ENCODE measurements at places on chromosomes 1 and 21. TPM values are rescaled to one million over a fixed set of nuclear protein-coding genes. Genes with fewer than 3 reads are reported as not detected.

- DNase-seq, result peak; percentile 100
- no peaks in the 10 kb centered on the region for H3K36me3 ChIP-seq
- no peaks in the 10 kb centered on the region for H3K27me3 ChIP-seq
- peak within 1 kb of the TSS; percentile 85 for H3K4me3 ChIP-seq
- H3K27ac ChIP-seq, result peak within 1 kb of the TSS; percentile 97
Observed at GRCh38 chr1:109984456-109985246, at the start of gene AHCYL1. TSS of gene AHCYL1 (plus strand) at chr1:109984765. CDS start at chr1:109985053, 288 bp downstream.

DNA sequence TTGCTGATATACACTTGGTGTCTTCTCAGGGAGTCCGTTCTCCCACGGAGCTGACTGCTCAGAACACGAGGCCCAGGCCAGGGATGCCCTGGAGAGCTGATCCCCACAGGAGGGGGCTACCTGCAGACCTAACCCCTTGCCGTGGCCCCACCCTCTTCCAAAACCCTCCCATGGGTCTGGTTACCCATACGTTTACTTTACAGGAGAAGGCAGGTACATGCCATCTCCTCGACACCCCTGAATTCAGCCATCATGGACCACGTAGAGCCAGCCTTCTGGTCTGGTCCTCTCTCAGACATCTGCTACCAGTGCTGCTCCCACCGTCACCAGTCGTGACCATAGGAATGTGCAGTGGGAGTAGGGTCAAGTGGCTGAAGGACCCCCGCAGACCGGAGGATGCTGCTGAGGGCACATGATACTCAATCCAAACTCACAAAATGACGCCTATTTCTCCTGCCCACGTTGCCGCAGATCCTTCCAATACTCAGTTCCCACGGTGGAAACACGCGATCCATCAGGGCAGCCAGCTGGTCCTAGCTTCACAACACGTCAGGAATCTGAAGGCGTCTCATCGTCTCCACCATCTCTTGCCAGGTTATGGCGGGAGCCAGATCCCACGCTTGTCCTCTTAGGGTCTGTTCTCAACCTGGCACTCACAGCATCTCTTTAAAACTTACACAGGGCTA lies 26.7 kb downstream of the PGBD5 start:
- no peak for DNase-seq
- no peak overlapping the region for H3K4me3 ChIP-seq
- no peaks in the 10 kb centered on the region for H3K36me3 ChIP-seq
- no peaks in the 10 kb centered on the region for H3K4me1 ChIP-seq

DNA sequence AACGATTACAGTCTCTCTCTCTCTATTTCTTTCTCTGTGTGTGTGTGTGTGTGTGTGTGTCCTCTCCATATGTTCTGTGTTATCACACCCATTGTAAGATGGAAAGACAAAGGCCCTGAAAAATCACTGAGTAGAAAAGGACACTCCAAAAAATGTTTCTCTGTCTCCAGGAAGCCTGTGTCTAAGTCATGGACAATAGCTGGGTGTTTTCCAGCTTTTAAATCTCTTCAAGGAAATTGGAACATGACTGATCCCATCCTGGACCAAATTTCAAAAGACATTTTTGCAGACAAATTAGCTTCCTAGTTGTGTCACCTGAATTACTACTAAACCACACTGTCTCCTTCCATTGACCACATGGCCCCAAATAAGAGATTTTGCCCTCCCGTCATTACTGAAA lies 31.0 kb upstream of the LMX1A start:
- H3K36me3 ChIP-seq, result no peaks in the 10 kb centered on the region
- H3K4me3 ChIP-seq, result no peak overlapping the region
- no peak overlapping the region for H3K27ac ChIP-seq
- peaks cover 5% of the 10 kb centered on the region for H3K4me1 ChIP-seq
- peaks cover 25% of the 10 kb centered on the region for H3K27me3 ChIP-seq

DNA sequence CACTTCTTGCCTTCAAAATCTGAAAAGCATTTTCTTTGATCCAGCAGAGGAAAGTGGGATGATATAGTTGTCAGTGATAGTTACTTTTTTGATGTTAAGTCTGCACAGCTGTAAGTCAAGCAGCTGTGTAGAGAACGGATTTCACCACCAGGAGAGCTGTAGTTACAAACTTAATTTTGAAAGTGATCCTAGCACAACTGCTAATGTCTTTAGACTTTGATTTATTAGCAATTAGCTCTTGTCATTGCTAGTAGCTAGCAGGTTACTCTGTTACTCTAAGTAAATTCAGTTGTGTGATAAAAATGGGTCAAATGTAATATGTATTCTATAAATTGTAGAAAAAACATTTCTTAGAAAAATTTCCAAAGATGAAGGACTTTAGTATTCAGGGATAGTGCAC lies 46.0 kb downstream of the ALG6 start:
- H3K36me3 ChIP-seq, result peaks cover 9% of the 10 kb centered on the region
- no peak overlapping the region for H3K4me3 ChIP-seq
- H3K27me3 ChIP-seq, result no peaks in the 10 kb centered on the region
- DNase-seq, result no peak
- no peaks in the 10 kb centered on the region for H3K4me1 ChIP-seq

DNA sequence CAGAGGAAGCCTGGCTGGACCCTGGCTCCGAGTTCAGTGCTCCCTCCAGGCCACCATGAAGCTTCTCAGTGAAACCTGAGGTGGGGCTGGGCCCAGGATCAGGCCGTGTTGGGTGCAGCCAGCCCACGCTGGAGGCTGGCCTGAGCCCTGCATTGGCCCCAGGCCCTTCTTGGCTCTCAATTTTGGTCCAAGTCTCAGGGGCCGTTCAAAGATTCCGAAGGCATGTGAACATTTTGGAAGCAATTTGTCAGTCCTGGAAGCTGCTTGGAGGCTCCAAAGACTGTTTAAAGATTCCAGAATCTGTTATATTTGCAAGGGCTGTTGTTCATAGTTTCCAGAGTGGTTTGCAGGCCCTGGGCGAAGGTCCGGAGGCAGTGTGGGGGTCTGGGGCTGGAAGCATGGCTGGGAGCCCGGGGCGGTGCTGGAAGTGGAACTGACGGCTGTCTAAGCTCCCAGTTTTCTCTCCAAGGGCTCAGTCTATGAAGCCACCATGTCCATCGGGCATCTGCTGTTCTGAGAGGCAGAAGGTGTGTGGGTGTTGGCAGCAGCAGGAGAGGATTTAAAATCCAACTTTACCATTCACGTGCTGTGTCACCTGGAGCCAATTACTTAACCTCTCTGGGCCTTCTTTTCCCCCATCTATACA lies 104.9 kb downstream of the EPHB2 start:
- no peak overlapping the region for H3K4me3 ChIP-seq
- DNase-seq, result no peak
- no peaks in the 10 kb centered on the region for H3K27me3 ChIP-seq
- no peaks in the 10 kb centered on the region for H3K36me3 ChIP-seq
- no peak overlapping the region for H3K27ac ChIP-seq

KRTAP11-1 gene
- not detected for total RNA-seq

RNU5D-1 gene
- not detected for total RNA-seq

RHBDL2 gene
- total RNA-seq, result 0.32 TPM

NDUFS5 gene
- total RNA-seq, result 140 TPM

MAP10 gene
- 2.6 TPM for total RNA-seq
